Natural killer cell (primary cell): ENCODE measurements at places on chromosomes 1 and 21. TPM values are rescaled to one million over a fixed set of nuclear protein-coding genes. Genes with fewer than 3 reads are reported as not detected.

DNA sequence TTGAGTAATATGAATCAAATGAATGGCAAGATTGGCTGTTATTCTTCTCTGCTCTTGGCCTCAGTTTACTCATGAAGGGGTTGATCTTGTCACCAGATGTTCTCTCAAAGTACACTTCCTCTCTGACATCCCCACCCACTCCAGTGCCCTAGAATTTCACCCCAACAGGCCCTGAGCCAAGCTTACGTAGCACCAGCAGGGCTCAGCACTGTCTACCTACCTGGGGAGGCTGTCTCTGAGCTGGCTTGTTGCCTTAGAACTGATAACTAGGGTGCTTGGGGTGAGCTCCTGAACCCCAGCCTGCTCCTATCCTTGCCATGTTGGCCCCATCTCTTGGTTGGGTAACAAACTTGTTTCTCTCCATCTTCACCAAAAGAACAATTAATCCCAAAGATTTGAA lies 159.1 kb upstream of the USP24 start:
- no peak for DNase-seq
- H3K36me3 ChIP-seq = no peaks in the 10 kb centered on the region
- H3K27me3 ChIP-seq = no peaks in the 10 kb centered on the region

GRCh38 chr1:147618077-147618569 lies 52.2 kb downstream of the ACP6 start:
- H3K4me1 ChIP-seq = peaks cover 6% of the 10 kb centered on the region
- peaks cover 35% of the 10 kb centered on the region for H3K36me3 ChIP-seq

The DNAJC28 gene
- 0.41 TPM for total RNA-seq

DNA sequence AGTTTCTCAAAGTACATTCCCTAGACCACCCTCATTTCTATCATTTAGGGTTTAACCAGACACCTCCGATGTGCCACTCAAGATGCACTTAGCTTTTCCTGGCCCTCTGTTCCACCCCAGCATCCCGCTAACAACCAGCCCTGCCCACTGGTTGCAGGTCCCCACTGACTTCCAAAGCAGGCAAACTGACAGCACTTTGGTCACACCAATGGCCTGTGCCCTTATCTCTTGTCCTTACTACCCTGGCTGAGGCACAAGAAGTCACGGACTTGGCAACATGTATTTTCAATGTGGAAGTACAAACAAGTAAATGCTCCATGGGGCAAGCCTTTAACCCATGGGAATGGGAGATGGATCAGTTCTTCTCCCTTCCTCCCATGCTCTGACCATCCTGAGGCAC lies 357.1 kb downstream of the OMA1 start:
- no peak for DNase-seq
- no peak overlapping the region for H3K27ac ChIP-seq
- no peaks in the 10 kb centered on the region for H3K27me3 ChIP-seq
- H3K4me3 ChIP-seq = no peak overlapping the region

The WDTC1 gene
- total RNA-seq = 82.0 TPM

The C1orf185 gene
- not detected for total RNA-seq
